ENCODE measurements at places on chromosomes 6 and 20. TPM values are rescaled to one million over a fixed set of nuclear protein-coding genes. Genes with fewer than 3 reads are reported as not detected.
A peak's percentile ranks its signal among the peaks of the same experiment; 100 is the strongest.

- ATAC-seq: no peak
These were observed 267.9 kb upstream of the CITED2 start for GRCh38 chr6:139642346-139642745.

DNA sequence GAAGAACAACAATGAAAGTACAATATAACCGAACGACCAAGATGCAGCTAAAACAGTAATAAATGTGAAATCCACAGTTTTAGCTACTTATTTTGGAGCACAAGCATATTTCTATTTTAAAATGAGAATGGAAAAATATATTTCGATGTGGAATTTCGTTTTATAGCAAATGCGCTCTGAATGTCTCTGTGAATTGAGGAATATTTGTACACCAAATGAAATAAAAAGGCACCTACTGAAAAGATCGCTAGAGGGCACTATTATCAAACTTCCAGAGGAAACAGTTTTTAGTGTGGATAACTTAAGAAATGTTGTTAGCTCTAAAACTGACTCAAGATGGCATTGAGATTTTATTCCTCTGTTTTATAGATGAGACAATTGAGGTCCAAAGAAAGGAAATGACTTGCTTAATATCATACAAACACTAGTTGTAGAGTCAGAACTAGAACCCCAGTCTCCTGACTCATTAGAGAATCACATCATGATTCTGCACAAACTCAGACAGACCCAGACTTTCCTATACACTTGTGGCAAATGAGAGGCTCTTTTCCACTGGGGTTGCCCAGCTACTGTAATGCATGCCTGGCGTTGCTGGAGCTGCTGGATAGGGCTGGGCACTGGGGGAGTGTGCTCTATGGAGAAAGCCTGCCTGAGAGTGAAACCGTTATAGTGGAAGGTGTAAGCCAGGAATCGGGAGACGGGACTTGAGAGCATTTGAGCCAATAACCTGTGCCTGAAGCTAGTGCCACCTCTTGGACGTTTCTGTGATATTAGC, 51.9 kb downstream of the GCLC start:
- peak; percentile 52 for ATAC-seq

DNA sequence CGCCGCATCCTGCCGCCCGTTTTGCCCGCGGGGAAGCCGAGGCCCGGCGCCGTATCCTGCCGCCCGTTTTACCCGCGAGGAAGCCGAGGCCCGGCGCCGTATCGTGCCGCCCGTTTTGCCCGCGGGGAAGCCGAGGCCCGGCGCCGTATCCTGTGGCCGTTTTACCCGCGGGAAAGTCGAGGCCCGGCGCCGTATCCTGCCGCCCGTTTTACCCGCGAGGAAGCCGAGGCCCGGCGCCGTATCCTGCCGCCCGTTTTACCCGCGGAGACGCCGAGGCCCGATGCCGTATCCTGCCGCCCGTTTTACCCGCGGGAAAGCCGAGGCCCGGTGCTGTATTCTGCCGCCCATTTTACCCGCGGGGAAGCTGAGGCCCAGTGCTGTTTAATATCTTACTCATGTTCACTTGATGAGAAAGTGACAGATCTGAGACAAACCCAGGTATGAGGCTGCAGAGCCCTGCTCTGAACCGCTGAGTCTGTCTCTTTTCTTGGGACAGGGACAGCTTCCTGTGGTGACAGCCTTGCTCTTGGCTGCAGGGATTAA, 129.4 kb downstream of the CDH26 start:
- no peak for ATAC-seq

GRCh38 chr6:21352131-21352530, 241.4 kb upstream of the SOX4 start:
- ATAC-seq: no peak

THBS2 gene
- total RNA-seq: 34.0 TPM

DNA sequence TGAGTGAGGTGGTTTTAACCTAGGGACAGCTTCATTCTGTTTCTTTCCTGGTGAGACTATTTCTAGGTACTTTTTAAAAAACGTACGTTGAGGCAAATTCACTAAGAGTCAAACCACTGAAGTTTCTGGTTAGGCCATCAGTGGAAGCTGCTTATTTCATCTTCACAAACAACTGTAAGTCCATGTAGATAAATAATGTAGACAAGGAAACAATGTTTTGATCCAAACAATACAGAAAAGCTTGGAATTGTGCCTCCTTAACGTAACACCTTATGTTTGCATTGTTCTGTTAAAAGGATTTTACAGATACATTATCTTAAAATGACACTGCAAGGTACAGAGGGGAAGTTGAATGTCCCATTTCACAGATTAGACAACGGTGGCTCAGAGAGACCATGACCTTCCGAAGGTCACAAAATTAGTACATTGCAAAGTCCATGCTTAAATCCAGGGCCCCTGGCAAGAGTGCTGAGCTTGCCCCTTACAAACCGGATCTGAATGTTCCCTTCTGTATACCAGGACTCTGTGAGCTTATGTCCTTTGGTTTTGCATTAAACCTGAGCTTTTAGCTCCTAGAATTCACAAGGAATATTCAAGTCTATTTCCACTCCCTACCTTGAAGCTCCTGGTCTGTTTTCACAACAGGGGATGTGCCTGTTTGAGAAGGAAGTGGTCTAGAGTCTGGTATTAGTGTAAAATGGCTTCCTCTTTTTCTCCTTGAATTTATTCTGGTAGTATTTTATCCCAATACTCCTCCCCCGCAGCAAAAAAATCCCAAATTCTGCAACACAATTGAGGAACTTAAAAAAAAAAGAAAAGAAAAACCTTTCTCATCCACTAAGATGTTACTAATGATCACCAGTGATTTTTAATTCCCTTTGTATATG, 28.9 kb upstream of the ZNF217 start:
- no peak for ATAC-seq
